Upper lobe of left lung (tissue), 6 donors: ENCODE measurements at places on chromosomes 12 and 14. TPM values are rescaled to one million over a fixed set of nuclear protein-coding genes. Genes with fewer than 3 reads are reported as not detected.

DNA sequence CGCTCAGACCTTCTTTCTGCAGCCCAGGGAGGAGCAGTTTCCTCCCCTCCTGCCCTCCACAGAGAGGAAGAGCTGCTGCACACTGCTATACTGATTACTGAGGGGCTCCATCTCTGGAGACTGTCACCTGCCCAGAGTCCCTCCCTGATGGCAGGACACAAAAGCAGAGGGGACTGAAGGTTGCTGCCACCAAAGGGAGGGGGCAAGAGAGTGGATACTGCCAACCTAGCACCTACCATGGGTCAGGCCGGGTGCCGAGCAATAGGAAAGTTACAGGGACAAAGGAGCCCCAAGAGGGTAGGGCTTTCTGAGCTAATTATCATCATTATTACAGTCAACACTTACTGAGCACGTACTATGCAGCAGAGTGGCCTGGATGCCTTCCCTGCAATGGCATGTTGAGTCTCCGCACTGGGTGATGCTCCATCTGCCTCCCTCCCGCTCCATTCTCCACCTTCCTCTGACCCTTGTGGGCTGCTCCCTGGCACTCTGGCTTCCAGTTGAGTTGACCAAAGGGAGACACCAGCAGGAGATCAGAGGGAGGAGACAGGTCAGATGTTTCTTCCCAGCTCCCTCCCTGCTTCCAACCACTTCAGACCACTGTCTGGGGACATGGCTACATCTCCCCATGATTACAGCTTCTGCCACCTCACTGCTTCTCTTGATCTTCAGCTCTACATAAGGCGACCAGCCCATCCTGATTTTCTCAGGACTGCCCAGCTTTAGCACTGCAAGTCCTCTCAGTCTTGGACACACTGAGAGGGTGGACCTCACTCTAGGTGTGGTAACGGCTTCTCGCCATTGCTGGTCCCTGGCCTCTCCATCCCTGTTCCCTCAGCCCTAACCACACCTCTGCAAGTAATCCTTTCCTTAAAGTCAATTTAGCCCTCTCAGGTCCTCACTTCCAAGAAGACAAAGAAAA, 2.6 kb upstream of the KRT79 start:
- no peak for DNase-seq
- H3K4me3 ChIP-seq = no peak overlapping the region
- H3K4me1 ChIP-seq = no peaks in the 10 kb centered on the region
- no peaks in the 10 kb centered on the region for H3K36me3 ChIP-seq

Gene CACNB3
- 17.5 TPM for total RNA-seq

GRCh38 chr14:100755649-100756048, 29.0 kb downstream of the DLK1 start:
- no peaks in the 10 kb centered on the region for H3K36me3 ChIP-seq
- H3K4me1 ChIP-seq = no peaks in the 10 kb centered on the region
- no peak overlapping the region for H3K4me3 ChIP-seq
- DNase-seq = no peak
- no peak overlapping the region for H3K27ac ChIP-seq

DNA sequence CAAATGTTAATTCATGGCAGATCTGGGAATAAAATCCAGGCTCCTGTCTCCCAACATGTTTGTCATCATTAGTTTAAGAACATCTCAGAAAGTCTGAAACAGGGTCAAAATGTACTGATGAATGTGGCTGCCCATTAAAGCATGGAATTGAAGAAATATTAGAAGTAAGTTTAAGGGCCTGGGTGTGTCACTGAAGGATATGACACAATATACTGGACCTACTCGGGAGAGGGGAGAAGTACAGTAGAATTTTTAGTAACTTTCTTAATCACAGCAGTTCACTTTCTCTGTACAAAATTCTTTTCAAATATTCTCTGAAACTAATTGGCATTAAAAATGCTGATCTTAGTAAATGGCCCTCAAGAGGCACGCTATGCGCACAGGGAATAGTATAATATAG, 185.5 kb downstream of the ETV6 start:
- H3K27ac ChIP-seq = peak overlapping the region; percentile 2
- DNase-seq = no peak
- no peaks in the 10 kb centered on the region for H3K36me3 ChIP-seq
- H3K27me3 ChIP-seq = no peaks in the 10 kb centered on the region
- no peak overlapping the region for H3K4me3 ChIP-seq

Gene CLEC1B
- not detected for total RNA-seq

DNA sequence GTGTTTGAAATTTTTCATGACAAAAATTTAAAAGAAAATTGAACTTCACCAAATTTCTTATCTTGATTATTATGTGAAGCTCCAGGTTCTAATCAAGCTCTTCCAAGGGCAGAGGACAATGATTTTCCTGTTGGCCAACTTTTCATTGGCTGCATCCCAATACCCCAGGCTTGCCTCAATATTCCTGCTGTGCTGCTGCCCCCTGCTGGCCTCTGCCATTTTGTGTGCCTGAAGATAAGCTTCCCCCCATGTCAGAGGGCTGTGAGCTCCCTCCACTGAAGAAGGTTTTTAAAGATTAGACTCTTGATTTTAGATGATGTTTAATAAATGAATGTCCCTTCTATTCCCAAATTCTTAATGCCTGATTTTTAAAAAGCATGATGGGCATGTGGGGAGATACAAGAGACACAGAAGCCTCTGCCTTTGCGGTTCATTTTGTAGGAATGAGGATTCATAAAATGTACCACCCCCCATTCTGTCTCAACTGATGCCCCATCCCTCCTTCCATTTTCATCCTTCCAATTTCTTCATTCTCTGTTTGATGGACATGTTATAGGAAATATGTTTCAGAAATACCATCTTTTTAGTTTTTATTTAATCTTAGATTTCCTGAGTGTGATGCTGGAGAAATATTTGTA, 76.7 kb upstream of the RGS6 start:
- no peaks in the 10 kb centered on the region for H3K4me1 ChIP-seq
- H3K4me3 ChIP-seq = no peak overlapping the region
- H3K27me3 ChIP-seq = no peaks in the 10 kb centered on the region
- H3K36me3 ChIP-seq = no peaks in the 10 kb centered on the region

Gene PTPN11
- total RNA-seq = 86.0 TPM

Gene TBC1D30
- total RNA-seq = 13.0 TPM

Gene ARL1
- total RNA-seq = 29.2 TPM

GRCh38 chr12:79690638-79691510, at the start of gene PAWR:
TSS of gene PAWR (minus strand) at chr12:79690964. CDS start at chr12:79690244, 720 bp downstream.
- H3K27ac ChIP-seq = peak within 1 kb of the TSS; percentile 93
- H3K4me1 ChIP-seq = no peaks in the 10 kb centered on the region
- peak; percentile 80 for DNase-seq
- no peaks in the 10 kb centered on the region for H3K36me3 ChIP-seq
- peak within 1 kb of the TSS; percentile 95 for H3K4me3 ChIP-seq

Gene CLEC2D
- 14.6 TPM for total RNA-seq

- H3K4me3 ChIP-seq = no peak overlapping the region
- no peak overlapping the region for H3K27ac ChIP-seq
- no peaks in the 10 kb centered on the region for H3K36me3 ChIP-seq
Measured at GRCh38 chr12:127819056-127819455, 447.9 kb upstream of the TMEM132C start.

DNA sequence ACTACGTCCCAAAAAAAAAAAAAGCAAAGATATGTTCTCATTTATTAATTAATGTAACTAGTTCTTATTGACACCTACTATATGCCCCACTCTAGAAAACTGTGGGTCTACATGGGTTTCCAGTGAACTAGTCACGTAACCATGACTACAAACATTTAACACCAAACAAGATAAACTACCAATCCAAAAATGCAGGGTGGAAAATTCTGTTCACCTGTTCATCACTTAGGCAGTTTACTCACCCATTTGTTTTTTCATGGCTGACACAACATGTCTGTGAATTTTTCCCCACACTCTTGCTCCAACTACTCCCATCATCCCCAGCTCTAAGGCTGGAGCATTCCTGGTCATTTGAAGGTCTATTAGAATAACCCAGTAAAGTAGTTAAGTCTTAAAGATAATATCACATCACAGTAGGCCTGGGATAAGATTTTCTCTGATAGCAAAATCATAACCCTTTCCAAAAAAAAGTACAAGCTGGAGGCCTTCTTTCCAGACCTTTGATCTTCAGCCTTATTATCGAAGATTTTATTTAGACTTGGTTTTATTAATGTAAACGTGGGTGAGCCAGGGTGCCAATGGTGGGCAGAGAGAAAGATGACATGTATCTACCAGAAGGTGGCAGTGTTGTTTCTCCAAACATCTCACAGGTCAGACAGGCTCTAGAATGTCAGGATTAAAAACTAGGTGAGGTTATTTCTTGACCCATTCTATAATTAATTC, 61.6 kb upstream of the DAAM1 start:
- H3K27me3 ChIP-seq = no peaks in the 10 kb centered on the region
- H3K27ac ChIP-seq = no peak overlapping the region
- no peak for DNase-seq
- no peak overlapping the region for H3K4me3 ChIP-seq

Gene RFX4
- not detected for total RNA-seq

GRCh38 chr12:32419520-32419960, 20.2 kb downstream of the FGD4 start:
- H3K27ac ChIP-seq = no peak overlapping the region
- peaks cover 15% of the 10 kb centered on the region for H3K4me1 ChIP-seq
- no peak for DNase-seq
- no peak overlapping the region for H3K4me3 ChIP-seq
- H3K36me3 ChIP-seq = no peaks in the 10 kb centered on the region
- no peaks in the 10 kb centered on the region for H3K27me3 ChIP-seq

- no peak overlapping the region for H3K27ac ChIP-seq
- peaks cover 50% of the 10 kb centered on the region for H3K4me1 ChIP-seq
- no peaks in the 10 kb centered on the region for H3K36me3 ChIP-seq
- no peak for DNase-seq
Measured at GRCh38 chr14:103113303-103113702, 10.0 kb upstream of the TNFAIP2 start.

GRCh38 chr12:75329918-75330826, at the start of gene CAPS2:
TSS of gene CAPS2 (minus strand) at chr12:75330324. CDS start at chr12:75326498, 3,826 bp downstream.
- peaks cover 7% of the 10 kb centered on the region for H3K4me1 ChIP-seq
- H3K36me3 ChIP-seq = no peaks in the 10 kb centered on the region
- H3K4me3 ChIP-seq = peak within 1 kb of the TSS; percentile 43
- no peaks in the 10 kb centered on the region for H3K27me3 ChIP-seq

- H3K4me3 ChIP-seq = no peak overlapping the region
- no peaks in the 10 kb centered on the region for H3K4me1 ChIP-seq
- H3K27me3 ChIP-seq = no peaks in the 10 kb centered on the region
Measured at GRCh38 chr14:32367516-32367915, 38.4 kb downstream of the AKAP6 start.

- no peak overlapping the region for H3K4me3 ChIP-seq
- no peaks in the 10 kb centered on the region for H3K4me1 ChIP-seq
- no peaks in the 10 kb centered on the region for H3K27me3 ChIP-seq
- DNase-seq = no peak
- no peak overlapping the region for H3K27ac ChIP-seq
- no peaks in the 10 kb centered on the region for H3K36me3 ChIP-seq
Measured at GRCh38 chr12:64938179-64938578, 113.7 kb downstream of the TBC1D30 start.

Gene FAM90A1
- total RNA-seq = not detected

GRCh38 chr12:55037351-55037987, 17.7 kb downstream of the NEUROD4 start:
- no peaks in the 10 kb centered on the region for H3K36me3 ChIP-seq
- H3K4me3 ChIP-seq = no peak overlapping the region
- no peaks in the 10 kb centered on the region for H3K4me1 ChIP-seq
- DNase-seq = no peak
- no peak overlapping the region for H3K27ac ChIP-seq

- no peaks in the 10 kb centered on the region for H3K4me1 ChIP-seq
- no peak for DNase-seq
- no peak overlapping the region for H3K4me3 ChIP-seq
- H3K36me3 ChIP-seq = no peaks in the 10 kb centered on the region
Measured at GRCh38 chr12:118925407-118925806, 55.9 kb upstream of the SRRM4 start.

Gene DLK1
- total RNA-seq = 1.7 TPM

Gene GALNT8
- total RNA-seq = 0.59 TPM

DNA sequence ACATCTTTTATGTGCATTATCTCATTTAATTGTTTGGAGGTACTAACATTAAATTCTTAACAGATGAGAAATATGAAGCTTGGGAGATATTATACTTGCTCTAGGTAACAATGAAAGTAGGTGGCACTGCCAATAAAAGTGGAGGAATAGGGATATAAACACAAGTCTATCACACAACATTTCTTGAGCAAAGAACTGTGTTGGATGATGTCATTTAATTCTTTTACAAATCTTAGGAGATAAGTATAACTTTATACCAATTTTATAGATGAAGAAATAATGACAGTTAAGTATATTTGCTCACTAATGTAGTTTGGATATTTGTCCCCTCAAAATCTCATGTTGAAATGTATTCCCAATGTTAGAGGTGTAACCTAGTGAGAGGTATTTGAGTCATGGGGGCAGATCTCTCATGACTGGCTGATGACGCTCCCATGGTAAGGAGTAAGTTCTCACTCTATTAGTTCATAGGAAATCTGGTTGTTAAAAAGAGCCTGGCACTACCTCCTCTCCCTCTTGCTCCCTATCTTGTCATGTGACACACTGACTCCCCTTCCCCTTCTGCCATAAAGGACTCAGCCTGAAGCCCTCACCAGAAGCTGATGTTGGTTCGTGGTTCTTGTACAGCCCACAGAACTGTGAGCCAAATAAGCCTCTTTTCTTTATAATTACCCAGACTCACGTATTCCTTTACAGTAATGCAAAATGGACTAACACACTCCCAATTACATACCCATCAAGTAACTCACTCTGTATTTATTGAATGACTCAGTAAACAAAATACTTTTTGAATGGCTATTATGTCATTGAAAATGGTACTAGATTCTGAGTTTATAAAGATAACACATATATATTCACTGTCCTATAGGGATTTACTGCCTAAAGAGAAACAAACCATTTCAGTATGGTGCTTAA, 146.8 kb upstream of the KITLG start:
- H3K36me3 ChIP-seq = no peaks in the 10 kb centered on the region
- no peak for DNase-seq
- H3K4me1 ChIP-seq = no peaks in the 10 kb centered on the region
- no peak overlapping the region for H3K27ac ChIP-seq
- no peaks in the 10 kb centered on the region for H3K27me3 ChIP-seq

Gene GPD1
- total RNA-seq = 73.1 TPM

GRCh38 chr14:36344211-36344610, 23.8 kb upstream of the MBIP start:
- H3K4me3 ChIP-seq = no peak overlapping the region
- no peak for DNase-seq
- no peaks in the 10 kb centered on the region for H3K36me3 ChIP-seq
- no peak overlapping the region for H3K27ac ChIP-seq

- no peak overlapping the region for H3K27ac ChIP-seq
- H3K27me3 ChIP-seq = no peaks in the 10 kb centered on the region
- H3K4me3 ChIP-seq = no peak overlapping the region
- H3K36me3 ChIP-seq = no peaks in the 10 kb centered on the region
- no peak for DNase-seq
Measured at GRCh38 chr12:90027889-90028634, 319.4 kb upstream of the ATP2B1 start.

DNA sequence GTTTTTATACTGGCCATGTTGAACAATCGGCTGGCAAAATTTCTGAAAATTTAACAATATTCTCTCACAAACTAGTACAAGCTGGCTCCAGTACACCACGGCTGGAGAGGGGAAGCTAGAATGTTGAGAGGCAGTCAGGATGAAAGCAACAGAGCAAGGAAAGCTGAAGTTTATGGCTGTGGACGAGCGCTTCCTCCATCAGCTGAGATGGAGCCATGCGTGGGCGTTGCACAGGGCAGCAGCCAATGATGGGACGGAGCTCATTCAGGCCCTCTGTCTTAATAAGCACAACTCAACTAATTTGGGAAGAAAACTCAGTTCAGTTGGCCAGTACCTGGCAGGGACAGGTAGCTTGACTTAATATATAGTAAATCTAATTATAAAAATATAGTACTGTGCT, 14.1 kb upstream of the DCP1B start:
- no peak overlapping the region for H3K4me3 ChIP-seq
- DNase-seq = no peak
- no peak overlapping the region for H3K27ac ChIP-seq
- H3K27me3 ChIP-seq = no peaks in the 10 kb centered on the region
- H3K4me1 ChIP-seq = peaks cover 10% of the 10 kb centered on the region
- no peaks in the 10 kb centered on the region for H3K36me3 ChIP-seq
